ENCODE measurements at places on chromosomes 1 and 21. TPM values are rescaled to one million over a fixed set of nuclear protein-coding genes. Genes with fewer than 3 reads are reported as not detected.
A peak's percentile ranks its signal among the peaks of the same experiment; 100 is the strongest.

DNA sequence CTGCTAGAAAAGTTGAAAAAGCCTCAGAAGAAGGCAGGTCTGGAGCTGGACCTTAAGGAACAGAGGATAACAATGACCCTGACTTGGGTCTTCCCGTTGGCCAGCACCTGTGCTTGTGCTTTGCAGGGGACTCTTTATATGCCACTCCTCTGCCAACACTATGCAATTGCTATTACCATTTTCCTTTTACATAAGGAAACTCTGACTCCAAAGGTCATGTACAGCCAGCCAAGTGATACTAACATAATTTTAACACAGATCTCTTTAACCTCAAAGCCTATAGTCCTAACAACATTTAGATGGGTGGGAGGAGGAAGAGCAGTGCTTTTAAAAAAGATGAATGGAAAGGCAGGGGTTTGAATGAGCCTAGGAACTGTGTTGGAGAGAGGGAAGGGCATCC lies 106.6 kb upstream of the RAB4A start:
- DNase-seq = no peak
- no peaks in the 10 kb centered on the region for H3K27me3 ChIP-seq
- H3K27ac ChIP-seq = no peak overlapping the region
- H3K4me3 ChIP-seq = no peak overlapping the region

DNA sequence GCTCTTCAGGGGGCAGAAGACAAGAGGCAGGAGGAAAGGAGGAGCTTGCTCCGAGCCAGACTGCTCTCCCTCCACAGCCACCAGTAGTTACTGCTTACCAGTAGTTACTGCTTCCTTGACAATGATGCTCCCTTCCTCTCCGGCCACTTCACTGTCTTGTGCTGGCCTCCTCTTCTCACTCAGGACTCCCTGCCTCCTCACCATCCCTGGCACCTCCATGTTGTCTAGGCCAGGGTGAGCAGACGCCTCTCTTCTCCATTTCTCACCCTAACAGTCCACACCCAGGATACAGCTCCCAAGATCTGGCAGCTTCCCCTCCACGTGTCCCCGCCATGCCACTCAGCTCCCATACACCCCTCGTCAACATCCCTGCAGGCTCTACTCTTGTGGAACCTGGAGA lies 82.4 kb upstream of the TLR5 start:
- no peak for DNase-seq
- H3K36me3 ChIP-seq = no peaks in the 10 kb centered on the region
- no peaks in the 10 kb centered on the region for H3K27me3 ChIP-seq
- H3K4me3 ChIP-seq = no peak overlapping the region
- H3K4me1 ChIP-seq = peaks cover 20% of the 10 kb centered on the region
- no peak overlapping the region for H3K27ac ChIP-seq

DNA sequence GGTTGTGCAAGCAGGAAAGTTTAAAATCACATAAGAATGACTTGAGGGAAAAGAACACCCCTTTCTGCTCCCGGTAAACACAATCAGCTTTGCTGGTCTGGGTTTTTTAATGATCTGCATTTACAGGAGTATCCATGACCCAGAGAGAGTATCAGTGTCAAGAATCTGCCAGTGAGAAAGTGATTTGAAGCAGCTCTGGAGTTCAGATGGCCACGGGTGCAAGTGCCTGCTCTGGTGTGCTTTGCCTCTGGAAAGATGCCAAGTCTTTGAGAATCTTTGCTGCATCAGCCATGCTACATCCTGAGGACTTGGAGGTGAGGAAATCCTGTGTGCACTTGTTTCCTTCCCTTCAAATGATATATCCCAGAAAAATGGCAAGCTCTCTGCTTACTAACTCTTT lies 18.6 kb upstream of the MYSM1 start:
- no peaks in the 10 kb centered on the region for H3K27me3 ChIP-seq
- H3K36me3 ChIP-seq = no peaks in the 10 kb centered on the region
- DNase-seq = peak; percentile 21
- peak overlapping the region; percentile 48 for H3K4me3 ChIP-seq

DNA sequence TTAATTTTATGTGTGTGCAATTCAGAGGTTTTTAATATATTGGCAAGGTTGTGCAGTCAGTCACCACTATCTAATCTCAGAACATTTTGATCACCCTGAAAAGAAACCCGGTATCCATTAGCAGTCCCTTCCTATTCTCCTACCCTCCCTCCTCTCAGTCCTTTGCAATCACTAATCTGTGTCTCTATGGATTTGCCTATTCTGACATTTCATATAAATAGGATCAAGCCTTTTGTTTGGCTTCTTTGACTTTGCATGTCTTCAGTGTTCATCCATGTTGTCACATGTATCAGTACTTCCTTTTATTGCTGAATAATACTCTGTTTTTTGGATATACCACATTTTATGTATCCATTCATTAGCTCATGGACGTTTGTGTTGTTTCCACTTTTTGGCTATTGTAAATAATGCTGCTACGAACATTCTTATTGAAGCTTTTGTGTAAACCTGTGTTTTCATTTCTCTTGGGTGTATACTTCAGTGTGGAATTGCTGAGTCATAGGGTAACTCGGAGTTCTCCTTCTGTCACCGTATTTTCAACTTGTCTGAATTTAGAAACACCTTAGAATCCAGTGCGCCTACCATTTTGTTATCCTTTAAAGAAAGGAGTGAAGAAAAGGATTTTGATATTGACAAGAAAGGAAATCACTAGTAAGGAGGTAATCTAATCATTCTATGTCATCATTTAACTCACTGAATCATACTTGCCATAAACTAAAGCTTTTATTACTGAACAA lies 3.4 kb downstream of the CEP85 start:
- peak; percentile 45 for DNase-seq
- H3K36me3 ChIP-seq = no peaks in the 10 kb centered on the region
- H3K4me1 ChIP-seq = peaks cover 14% of the 10 kb centered on the region
- H3K4me3 ChIP-seq = peak overlapping the region; percentile 24
- H3K27me3 ChIP-seq = no peaks in the 10 kb centered on the region

DNA sequence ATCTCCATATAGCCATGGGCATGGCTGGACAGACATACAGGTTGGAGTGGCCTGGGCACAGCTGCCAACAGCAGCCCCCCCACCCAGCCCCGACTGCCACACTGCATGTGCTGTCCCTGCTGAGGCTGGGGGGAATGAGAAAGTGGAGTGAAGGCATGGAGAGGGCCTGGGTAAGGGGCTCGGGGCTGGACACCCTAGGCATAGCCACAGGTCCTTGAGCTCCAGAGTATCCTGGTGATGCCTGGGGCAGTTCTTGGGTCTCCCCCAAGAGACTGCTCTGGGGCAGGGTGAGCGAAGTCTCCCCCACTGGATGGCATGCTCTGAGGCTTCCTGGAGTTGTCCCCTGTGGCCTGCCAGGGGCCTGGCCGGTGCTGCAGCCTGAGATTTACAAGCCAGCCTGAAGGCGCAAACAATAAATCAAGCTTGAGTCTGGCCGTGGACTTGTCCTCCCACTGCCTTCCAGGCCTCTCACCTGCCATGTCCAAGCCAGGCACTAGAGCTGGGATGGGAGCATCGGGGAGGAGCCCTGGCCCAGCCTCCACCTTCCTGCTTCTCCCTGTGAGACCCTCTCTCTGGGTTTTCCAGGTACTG lies 53.6 kb downstream of the FOXO6 start:
- H3K27me3 ChIP-seq = no peaks in the 10 kb centered on the region
- no peaks in the 10 kb centered on the region for H3K36me3 ChIP-seq
- no peak overlapping the region for H3K4me3 ChIP-seq
- no peak overlapping the region for H3K27ac ChIP-seq
- H3K4me1 ChIP-seq = no peaks in the 10 kb centered on the region

- H3K36me3 ChIP-seq = no peaks in the 10 kb centered on the region
- H3K27me3 ChIP-seq = no peaks in the 10 kb centered on the region
- DNase-seq = peak; percentile 1
- H3K27ac ChIP-seq = peak overlapping the region; percentile 88
- H3K4me1 ChIP-seq = peaks cover 54% of the 10 kb centered on the region
- no peak overlapping the region for H3K4me3 ChIP-seq
Measured at GRCh38 chr1:1205769-1206375, 520 bp downstream of the TNFRSF18 start.

Gene KIF14
- polyA plus RNA-seq = 0.21 TPM

GRCh38 chr21:45932922-45933502 lies 48.6 kb upstream of the COL6A1 start:
- no peak overlapping the region for H3K4me3 ChIP-seq
- no peak for DNase-seq
- no peaks in the 10 kb centered on the region for H3K4me1 ChIP-seq
- H3K36me3 ChIP-seq = no peaks in the 10 kb centered on the region
- H3K27ac ChIP-seq = no peak overlapping the region

DNA sequence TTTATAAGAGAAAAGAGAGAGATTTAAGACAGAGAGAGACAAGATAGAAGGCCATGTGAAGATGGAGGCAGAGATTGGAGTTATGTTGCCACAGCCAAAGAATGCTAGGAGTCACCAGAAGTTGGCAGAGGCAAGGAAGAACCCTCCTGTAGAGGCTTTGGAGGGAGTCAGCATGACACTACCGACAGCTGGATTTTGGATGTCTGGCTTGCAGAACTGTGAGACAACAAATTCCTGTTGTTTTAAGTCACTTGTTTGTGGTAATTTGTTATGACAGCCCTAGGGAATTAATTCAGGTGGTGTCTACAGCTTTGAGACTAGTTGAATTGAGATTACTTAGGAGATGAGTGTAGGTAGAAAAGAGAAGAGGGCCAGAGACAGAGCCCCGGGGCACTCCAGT lies 158.5 kb downstream of the DNM3 start:
- DNase-seq = no peak
- H3K27me3 ChIP-seq = peaks cover 5% of the 10 kb centered on the region
- no peak overlapping the region for H3K4me3 ChIP-seq
- H3K4me1 ChIP-seq = no peaks in the 10 kb centered on the region
- no peak overlapping the region for H3K27ac ChIP-seq

DNA sequence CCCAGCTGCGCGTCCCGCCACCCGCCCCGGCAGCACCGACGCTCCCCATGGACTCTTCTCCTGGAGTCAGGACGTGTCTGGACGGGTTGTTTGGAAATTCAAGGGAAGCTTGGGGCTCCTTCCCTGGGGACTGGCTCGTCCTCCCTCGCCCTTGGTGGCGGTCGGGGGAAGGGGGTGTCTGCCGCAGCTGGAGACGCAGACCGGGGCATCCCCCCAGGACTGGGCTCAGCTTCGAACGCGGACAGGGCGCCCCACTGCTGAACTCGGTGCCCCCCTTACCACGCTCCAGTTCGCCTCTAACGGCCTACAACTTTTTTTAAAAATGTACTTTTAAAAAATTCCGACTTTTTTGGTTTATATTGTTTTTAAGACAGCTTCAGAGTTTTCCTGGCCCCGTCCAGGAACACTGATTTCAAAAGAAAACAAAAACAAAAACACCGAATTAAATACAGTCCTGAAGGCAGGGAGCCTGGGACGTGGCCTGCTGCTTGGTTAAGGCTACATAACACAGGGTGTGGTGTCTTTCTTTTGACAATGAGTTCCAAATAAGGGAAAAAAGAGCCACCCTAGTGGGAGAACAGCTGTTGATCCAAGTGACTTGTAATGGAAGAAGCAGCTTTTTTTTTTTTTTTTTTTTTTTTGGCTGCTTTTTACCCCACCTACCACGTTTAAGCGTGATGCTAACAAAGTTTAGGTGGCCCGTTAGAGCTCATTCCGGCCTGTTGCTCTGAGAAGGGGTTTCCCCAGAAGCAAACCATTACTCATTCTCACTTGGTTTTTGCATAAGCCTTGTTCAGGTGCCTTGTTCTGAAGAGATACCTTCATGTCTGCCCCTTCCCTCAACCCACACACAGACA lies 862 bp upstream of the DIPK1A start:
- H3K4me1 ChIP-seq = peaks cover 72% of the 10 kb centered on the region
- peak overlapping the region; percentile 97 for H3K27ac ChIP-seq
- peak; percentile 95 for DNase-seq
- peak overlapping the region; percentile 79 for H3K4me3 ChIP-seq
- no peaks in the 10 kb centered on the region for H3K27me3 ChIP-seq
- H3K36me3 ChIP-seq = no peaks in the 10 kb centered on the region

GRCh38 chr1:84382127-84382526 lies 16.2 kb upstream of the DNASE2B start:
- H3K4me1 ChIP-seq = no peaks in the 10 kb centered on the region
- H3K4me3 ChIP-seq = no peak overlapping the region
- peaks cover 1% of the 10 kb centered on the region for H3K27me3 ChIP-seq
- no peak overlapping the region for H3K27ac ChIP-seq
- H3K36me3 ChIP-seq = no peaks in the 10 kb centered on the region
- no peak for DNase-seq

Gene IVL
- polyA plus RNA-seq = not detected

DNA sequence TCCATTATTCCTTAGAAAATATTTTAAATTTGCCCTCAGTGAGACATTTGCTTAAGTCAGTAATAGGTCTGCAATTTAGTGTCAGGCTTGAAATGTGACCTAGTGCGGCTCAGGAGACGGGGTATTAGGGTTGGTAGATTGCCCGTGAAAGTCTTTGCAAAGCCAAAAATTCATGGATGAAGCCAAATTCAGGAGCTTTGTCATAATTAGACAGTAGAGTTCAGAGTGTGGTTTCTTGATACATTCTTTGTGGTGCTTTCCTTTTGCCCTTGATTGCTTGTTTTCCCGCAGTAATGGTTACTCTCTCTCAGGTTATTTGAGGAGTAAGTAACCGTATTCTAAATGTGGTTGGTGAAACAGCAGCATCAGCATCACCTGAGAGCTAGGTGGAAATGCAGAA lies 120.7 kb downstream of the RPS6KC1 start:
- H3K4me1 ChIP-seq = no peaks in the 10 kb centered on the region
- H3K27me3 ChIP-seq = no peaks in the 10 kb centered on the region
- peaks cover 3% of the 10 kb centered on the region for H3K36me3 ChIP-seq

DNA sequence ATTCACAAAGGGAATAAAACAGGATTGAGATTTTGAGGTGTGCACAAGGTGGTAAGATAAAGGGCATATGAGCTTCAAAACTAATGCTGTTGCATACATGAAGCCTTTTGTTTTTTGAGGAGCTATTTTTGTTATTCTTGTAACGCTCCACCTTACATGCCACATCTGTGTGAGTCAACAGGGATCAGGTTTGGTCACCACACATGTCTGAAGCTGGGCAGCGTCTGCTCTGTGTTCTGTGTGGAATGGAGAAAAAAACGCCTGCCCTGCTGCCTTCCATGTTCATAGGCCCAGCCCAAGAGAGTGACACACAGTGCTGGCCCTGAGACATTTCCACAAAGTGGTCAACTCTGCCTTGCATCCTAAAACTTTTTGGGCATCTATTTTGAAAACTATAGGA lies 67.7 kb downstream of the MPZL1 start:
- H3K27me3 ChIP-seq = no peaks in the 10 kb centered on the region
- H3K27ac ChIP-seq = no peak overlapping the region
- no peak overlapping the region for H3K4me3 ChIP-seq
- no peaks in the 10 kb centered on the region for H3K36me3 ChIP-seq
- H3K4me1 ChIP-seq = no peaks in the 10 kb centered on the region
- no peak for DNase-seq

Gene AK5
- 18.7 TPM for polyA plus RNA-seq

GRCh38 chr1:213381572-213382084 lies 330.6 kb downstream of the RPS6KC1 start:
- no peak for DNase-seq
- no peaks in the 10 kb centered on the region for H3K36me3 ChIP-seq
- H3K27me3 ChIP-seq = peaks cover 2% of the 10 kb centered on the region

Gene RGL1
- 1.8 TPM for polyA plus RNA-seq

DNA sequence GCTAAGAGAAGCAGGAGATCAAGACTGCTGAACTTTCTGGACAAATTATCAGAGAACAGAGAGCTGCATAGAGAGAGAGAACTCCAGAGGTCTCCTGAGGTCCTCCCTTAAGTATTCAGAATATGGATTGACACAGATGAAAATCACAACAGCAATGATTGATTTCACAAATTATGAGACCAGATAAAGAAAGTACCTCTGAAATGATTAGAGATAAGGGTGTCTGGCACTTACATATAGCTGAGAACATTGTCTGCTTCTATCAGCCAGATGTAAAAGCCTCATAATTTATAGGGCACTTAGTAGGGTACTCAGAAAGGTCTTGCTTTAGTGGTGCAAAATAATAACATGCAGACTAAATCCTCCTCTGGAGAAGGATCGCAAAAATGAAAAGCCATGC lies 1301.8 kb downstream of the BRINP3 start:
- H3K27ac ChIP-seq = no peak overlapping the region
- no peak for DNase-seq
- H3K4me1 ChIP-seq = no peaks in the 10 kb centered on the region
- no peaks in the 10 kb centered on the region for H3K36me3 ChIP-seq
- no peak overlapping the region for H3K4me3 ChIP-seq
